AG10803 (cell line): ENCODE measurements at places on chromosomes 12 and 14.

DNA sequence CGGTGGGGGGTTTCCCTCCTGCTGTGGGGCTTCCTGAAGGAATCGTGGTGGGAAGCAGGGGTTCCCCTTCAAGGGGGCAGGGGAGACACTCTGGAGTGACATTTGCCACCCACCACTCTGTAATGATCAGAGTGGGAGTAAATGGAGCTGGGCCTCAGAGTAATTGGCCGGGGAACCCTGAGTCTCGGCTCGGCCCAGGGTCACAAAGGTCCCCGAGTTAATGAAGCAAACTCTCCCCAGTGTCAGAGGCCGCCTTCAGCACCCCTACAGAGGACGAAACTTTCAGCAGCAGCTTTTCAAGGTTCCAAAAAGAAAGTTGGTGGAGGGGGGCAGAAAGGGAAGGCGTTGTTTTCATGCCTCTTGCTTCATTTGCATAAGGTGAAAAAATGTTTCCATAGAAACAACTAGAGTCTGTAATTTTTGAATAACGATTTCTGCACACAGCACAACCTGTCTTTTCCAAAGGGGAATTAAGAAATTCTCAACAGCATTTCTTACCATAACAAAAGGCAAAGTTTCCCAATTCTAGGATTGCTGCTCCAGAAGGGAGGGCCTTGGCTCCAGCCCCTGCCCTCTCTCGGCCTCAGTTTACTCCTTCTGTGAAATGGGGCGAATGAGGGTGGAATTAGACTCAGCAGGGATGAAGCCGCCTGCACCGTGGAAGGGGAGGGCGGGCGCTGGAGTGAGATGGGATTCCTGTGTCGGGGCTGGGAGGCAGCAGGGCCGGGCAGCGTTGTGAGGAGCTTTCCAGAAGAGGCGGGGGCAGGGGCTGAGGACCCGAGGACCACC is 67.0 kb upstream of the BEGAIN start:
- no peak for DNase-seq

GRCh38 chr12:67928621-67929383 is 60.4 kb upstream of the IFNG-AS1 start:
- DNase-seq = no peak

DNA sequence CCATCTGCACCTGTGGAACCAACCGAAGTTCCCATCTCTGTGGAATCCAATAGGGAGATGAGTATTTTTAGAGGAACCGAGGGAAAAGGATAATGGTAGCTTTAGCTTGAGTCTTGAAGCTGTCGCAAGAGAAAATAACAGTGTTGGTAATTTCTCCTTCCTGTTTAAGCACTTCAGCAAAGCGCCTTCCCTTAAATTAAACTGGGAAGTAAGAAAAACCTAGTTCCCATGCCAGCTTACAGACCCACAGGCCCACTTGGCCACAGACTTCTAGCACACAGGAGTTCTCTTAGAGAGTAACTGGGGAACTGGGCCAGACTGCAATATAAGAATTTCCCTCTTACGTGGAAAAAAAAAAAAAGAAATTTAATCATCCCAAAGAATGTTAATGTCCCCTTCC is 223.8 kb downstream of the EFCAB11 start:
- DNase-seq = no peak

GRCh38 chr14:100246809-100247428 is 8.0 kb downstream of the YY1 start:
- DNase-seq = peak; percentile 34

- DNase-seq = peak; percentile 90
These were observed 9.0 kb downstream of the RHOF start for GRCh38 chr12:121784460-121784859.

- no peak for DNase-seq
These were observed 103.5 kb downstream of the RPAP3 start for GRCh38 chr12:47602325-47602724.

- no peak for DNase-seq
These were observed 200.5 kb downstream of the NTF3 start for GRCh38 chr12:5632453-5632852.

- DNase-seq = peak; percentile 82
These were observed 79.7 kb upstream of the RAP1B start for GRCh38 chr12:68530965-68531364.

GRCh38 chr12:23209793-23210192 is 584.8 kb downstream of the ETNK1 start:
- DNase-seq = no peak
